ENCODE measurements at places on chromosomes 5 and 9.
A peak's percentile ranks its signal among the peaks of the same experiment; 100 is the strongest.

DNA sequence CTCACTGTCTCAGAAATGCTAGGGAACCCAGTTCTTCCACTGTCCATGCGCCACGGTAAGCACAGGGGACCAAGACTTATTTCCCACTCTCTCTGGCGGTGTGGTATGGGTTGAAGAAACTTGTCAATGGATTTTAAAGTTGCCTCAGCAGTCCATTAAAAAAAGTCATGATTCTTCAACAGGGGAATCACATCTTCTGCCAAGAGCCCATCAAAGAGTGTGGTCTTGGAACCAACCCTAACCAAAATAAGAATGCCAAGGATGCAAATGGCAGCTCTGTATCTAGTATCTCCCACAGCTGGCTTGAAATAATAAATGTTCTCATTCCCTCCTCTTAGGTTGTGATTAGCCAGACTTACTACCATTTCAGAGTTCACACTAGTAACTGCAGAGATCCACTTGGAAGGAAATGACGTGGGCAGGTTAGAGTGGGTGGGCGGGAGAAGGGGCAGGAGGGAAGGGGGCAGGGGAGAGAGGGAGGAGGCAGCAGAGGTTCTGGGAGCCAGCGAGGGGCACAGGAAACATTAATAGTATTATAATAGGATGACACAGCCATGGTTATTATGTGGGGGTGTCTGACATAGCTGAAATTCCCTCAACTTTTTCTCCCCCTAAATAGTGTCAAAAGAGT, 17.6 kb downstream of the PTCH1 start:
- no peak for DNase-seq

DNA sequence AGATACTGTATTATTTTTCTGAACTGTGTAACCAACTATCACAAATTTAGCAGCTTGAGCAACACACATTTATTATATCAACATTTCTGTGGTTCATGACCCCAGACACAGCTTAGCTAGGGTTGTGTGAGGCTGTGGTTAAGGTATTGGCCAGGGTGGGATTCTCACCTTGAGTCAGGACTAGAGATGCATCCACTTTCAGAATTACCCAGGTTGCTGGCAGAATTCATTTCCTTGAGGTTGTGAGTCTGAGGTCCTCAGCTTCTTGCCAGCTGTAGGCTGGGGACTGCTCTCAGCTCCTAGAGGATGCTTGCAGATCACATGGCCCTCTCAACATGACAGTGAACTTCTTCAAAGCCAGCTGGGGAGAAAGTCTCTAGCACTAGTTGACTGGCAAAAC, 122.5 kb upstream of the RASGRF2 start:
- DNase-seq: no peak

- DNase-seq: no peak
These were observed 79.1 kb downstream of the TRIO start for GRCh38 chr5:14222206-14222605.

- DNase-seq: no peak
These were observed 411.2 kb upstream of the IRX4 start for GRCh38 chr5:2293906-2294305.

DNA sequence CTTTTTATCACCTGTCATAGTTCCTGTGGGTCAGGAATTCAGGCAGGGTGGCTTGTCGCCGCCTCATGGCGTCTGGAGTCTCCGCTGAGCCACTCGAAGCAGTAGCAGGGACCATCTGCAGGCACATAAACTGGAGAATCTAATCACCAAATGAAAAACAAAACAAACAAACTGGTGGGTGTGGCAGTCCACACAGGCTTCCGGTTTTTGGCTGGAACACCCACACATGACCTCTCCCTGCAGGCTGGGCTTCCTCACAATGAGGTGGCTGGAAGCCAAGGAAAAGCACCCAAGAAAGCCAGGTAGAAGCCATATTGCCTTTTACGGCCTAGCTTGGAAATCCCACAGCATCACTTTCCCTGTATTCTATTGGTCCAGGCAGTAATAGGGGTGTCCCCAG, 197.0 kb downstream of the SYK start:
- peak; percentile 19 for DNase-seq

DNA sequence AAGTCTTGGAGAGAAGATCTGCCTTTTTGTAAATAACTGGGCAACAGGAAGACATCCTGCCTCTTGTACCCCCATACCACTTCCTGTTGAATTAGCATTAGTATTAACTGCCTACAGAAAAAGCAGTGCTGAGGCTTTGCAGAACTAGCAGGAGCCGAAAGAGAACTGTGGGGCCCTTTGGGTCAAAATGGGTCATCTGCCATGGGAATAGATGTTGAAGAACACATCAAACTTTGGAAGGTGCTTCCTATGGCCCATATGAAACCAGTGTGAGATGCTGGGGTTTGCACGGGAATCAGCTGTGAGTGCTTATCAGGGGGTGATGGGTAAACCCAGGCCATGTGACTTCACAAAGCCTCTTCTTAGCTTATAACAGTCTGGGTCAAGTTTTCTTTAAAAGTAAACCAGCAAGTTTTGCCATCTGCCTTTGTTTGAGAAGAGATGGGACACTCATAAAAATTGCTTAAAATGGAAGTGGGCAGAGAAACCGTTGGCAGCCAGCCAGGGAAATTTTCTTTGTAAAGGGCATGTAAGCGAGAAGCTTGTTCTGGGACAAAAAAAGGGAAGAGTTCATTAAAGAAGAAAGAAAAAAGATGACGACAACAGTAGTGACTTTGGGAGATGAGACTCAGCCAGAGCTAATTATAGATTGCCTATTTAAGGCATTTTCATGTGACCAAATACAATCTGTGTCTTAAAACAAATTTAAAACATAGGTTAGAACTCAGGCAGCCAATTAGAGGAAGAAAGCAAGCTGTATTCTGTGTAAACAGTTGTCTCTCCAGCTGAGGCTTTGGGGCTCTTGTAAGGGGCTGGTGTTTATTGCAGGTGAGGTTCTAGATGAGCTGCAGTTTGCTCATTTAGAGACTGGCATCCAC, 4.4 kb downstream of the SLC25A25 start:
- peak; percentile 99 for DNase-seq

DNA sequence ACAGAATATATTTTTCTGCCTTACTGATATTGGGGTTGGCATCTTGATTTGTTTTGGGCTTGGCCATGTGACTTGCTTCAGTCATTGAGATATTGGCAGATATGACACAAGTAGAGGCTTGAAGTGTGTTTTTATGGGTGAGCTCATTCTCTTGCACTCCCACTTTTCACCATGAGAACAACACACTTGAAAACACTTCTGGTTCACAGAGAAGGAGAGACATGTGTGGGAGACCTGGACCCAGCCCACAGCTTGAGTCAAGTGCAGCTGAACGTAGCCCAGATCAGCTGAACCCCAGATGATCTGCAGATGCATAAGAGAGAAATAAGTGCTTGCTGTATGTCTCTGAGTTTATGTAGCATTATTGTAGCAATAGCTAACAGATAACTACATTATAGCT, 155.4 kb downstream of the SEMA6A start:
- no peak for DNase-seq

DNA sequence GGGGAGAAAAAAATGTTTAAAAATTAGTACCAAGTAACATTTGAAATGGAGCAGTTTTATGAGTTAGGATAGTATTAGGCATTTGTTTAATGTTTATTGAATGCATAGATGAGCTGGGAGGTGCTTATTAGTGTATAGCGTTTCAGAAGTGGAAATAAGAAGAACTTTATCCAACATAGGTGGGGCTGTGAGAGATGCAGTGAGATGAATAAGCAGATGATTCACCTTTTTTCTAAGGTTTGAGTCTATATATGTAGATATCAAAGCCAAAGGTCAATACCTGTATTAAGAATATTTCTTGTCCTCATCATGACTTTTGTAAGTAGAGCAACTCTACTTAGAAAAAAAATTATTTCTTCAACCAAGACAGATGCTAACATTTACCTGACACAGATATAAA, 54.6 kb upstream of the POU4F3 start:
- no peak for DNase-seq

GRCh38 chr5:176906126-176906525, 7.0 kb upstream of the HK3 start:
- no peak for DNase-seq

DNA sequence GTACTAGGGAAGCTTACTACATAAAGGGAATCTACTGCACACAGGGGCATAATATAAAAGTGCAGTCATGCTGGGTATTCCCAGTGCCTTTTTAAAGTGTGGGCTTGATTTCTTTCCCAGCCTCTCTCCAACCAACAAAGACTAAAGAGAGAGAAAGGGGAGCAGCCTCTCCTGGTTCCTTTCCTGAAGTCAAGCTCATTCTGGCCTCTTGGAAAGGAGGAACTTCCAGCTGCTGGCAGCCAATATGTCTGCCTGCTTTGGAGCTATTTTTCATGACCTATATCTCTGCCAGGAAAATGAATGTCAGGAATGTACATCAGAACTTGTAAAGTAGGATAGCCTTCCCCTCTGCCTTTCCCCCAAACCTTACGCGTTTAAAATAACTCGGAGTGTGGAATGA, 57.1 kb downstream of the RAB3C start:
- no peak for DNase-seq

DNA sequence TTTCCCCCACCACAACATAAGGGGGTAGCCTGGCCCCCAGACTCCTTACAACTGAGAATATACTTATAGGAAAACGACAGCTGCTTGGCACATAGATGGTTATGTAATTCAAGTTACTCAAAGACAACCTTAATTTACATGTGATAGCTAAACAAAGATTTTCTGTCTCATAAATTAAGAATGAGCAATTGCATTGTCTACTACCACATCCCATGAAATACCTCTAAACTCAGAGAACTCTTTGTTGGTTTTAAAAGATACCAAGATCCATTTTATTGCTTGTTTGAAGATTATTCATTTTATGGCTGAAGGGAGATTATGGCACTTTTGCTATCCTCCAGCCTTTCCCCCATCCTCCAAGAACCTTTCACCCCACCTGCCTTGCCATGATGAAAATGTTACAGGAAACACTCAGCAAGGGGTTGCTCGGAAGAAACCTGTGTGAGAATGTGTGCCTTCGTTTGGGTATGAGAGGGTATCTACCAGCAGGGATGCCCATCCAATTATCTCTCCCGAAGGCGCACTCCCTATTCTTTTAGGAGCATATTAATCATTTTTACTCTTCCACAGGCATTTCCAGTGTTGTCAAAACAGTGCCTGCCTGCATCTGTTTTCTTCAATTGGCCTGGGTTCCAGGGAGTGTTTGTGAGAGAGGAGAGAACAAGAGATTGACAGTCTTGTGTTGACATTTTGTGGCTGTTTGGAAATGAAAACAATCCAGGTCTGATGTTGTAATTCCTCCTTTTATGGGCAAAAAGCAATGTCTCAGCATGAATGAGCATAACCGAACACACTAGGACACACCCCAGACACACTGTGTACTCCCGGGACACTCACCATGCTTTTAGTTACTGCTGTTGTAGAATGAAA, 208.0 kb upstream of the ANKRD55 start:
- DNase-seq: peak; percentile 63

GRCh38 chr9:32881948-32882347, 98.6 kb downstream of the TMEM215 start:
- no peak for DNase-seq

GRCh38 chr9:136734837-136735496, 7.8 kb downstream of the LCN10 start:
- DNase-seq: no peak

DNA sequence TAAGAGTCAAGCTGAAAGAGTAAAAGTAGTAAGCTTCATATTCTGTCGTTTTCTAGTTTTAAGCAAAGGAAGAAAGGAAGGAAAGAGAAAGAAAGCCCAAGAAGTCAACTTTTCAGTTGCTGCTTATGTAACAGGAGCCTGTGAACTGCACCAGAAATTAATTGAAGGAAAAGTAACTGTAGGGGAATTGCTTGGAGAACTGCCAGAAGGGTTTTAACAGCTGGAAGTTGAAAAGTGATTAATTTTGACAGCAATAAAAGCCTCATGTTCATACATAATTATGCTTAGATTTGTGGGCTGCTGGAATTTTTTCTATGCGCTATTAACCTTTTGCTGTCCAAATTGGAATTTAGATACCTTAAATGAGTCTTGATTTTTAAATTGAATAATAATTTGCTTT, 255.7 kb downstream of the ENC1 start:
- no peak for DNase-seq

DNA sequence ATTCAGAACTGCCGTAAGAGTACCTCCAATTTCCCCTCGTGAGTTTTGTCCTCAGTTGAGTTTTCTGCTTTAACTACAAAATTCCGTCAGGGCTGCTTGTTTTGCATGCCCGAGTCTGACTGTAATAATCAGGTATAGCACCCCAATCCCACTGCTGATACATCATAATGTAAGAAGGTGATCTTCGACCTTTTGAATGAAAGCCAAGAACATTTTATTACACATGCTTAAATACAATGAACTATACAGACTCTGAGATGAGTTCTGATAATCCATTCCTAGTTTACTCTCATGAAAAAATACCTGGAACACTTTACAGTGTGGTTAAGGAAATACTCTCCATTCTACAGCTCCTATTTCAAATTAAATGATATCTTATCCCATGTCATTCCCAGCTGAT, 49.2 kb upstream of the TSLP start:
- DNase-seq: no peak

GRCh38 chr9:130117376-130117775, 54.8 kb upstream of the NCS1 start:
- DNase-seq: no peak

GRCh38 chr5:104569621-104570020, 1007.0 kb upstream of the NUDT12 start:
- DNase-seq: no peak

DNA sequence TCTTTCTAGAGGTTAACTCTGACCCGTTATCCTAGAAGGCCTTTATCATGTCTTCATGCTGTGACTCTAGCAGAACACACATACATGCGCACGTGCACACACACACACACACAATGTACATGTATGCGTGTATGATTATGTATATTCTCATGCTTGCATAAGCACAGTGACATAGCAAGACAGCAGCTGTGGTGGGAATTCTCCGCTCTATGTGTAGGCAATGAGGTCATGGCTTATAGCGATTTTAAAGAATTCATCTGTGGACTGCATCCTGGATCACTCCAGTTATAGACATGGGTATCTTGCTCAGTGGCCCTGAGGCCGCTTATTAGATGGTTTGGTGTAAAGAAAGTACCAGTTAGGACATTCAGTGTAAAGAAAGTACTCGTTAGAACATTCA, 106.2 kb downstream of the FBXL7 start:
- no peak for DNase-seq

- no peak for DNase-seq
These were observed 562.7 kb downstream of the TLE4 start for GRCh38 chr9:80134487-80134886.

- no peak for DNase-seq
These were observed 96.3 kb downstream of the ZNF608 start for GRCh38 chr5:124650147-124650561.

All from inflammatory macrophage treated with lipopolysaccharide for 1 hour (primary cell).